HS-5 (cell line): ENCODE measurements at places on chromosomes 2 and 18.
A peak's percentile ranks its signal among the peaks of the same experiment; 100 is the strongest.

- DNase-seq: no peak
These were observed 502.5 kb upstream of the FSHR start for GRCh38 chr2:49656853-49657252.

DNA sequence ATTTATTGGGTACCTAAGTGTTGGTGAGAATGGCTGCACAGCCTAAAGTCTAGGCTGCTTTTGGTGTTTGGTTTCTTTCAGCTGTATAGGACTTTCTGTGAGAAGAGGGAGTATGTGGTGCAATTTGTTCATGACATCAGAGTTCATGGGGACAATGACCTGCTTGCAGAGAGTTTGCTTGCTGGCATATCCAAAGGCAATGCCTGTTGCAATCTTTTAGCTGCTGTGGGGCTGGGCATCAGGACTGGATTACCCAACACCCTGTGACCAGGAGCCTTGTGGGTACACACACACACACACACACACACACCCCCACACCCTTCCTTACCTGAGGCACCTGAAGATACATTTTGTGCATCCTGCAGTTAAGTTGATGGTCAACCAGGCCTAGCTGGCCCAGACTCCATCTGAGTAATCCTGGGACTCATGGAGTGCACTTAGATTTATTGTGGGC is 68.4 kb downstream of the LIPG start:
- no peak for DNase-seq

DNA sequence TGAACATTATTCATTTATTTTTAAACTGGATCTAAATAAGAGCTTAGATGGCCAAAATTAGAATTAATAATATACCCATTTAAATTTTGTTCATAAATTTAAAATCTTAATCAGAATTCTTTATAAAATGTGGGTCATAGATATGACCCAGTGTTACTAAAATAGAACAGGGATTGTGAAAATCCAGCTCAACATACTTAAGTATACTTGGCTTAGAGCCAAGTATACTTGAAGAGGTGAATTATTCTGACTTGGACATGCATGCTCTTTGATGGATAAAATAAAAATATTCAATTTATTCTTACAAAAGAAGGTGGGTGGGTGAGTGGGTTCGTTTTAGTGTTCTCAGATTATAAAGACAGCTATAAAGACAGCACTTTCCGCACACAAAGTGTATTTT is 70.7 kb downstream of the SPOPL start:
- no peak for DNase-seq

GRCh38 chr2:206328974-206329373 is 54.5 kb downstream of the ZDBF2 start:
- no peak for DNase-seq

GRCh38 chr18:37547196-37547827 is 18.3 kb downstream of the CELF4 start:
- DNase-seq: no peak

DNA sequence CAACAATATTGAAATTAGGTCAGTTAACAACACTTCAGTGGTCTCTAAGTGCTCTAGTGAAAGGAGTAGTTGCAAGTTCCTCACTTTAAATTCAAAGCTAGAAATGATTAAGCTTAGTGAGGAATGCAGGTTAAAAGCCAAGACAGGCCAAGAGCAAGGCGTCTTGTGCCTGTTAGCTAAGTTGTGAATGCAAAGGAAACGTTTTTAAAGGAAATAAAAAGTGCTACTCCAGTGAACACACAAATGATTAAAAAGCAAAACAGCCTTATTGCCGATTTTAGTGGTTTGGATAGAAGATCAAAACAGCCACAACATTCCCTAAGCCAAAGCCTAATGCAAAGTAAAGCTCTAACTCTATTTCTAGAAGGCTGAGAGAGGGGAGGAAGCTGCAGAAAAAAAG is 44.7 kb downstream of the ANTXR1 start:
- DNase-seq: no peak

DNA sequence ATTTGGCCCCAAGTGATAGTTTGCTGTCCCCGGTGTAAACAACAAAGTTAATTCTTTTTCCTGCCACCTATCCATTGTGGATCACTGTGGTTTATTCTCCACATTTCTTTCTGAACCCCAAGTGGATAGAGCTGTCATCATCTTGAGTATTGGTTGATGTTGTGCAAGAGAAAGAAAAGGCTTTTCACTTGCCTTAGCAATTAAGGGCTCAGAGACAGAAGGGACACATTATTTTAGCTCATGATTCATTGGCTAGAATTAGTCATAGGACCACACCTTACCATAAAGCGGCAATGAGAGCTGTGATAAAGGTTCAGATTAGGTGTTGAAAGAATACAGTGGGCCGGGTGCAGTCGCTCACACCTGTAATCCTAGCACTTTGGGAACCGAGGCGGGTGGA is 442.1 kb upstream of the DCC start:
- DNase-seq: no peak

DNA sequence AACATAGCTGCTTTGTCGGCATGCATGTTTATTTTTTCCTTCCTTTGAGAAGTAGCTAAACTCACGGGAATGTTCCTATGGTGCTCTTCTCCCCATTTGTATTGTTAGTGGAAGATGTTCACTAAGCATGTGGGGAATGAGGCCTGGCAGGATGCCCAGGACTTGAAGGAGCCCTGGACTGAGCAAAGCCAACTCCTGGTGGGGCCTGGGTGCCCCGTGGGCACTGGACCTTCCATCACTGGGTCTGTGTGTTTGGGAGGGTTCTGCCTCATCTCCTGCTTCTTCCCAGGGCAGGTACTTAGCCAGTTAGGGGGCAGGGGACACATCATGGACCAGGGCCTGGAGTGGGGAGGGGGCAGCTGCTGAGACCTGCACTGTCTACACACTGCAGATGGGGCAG is 49.3 kb downstream of the ACAA2 start:
- no peak for DNase-seq

GRCh38 chr2:26144953-26145680 is 27.8 kb upstream of the GAREM2 start:
- peak; percentile 28 for DNase-seq

DNA sequence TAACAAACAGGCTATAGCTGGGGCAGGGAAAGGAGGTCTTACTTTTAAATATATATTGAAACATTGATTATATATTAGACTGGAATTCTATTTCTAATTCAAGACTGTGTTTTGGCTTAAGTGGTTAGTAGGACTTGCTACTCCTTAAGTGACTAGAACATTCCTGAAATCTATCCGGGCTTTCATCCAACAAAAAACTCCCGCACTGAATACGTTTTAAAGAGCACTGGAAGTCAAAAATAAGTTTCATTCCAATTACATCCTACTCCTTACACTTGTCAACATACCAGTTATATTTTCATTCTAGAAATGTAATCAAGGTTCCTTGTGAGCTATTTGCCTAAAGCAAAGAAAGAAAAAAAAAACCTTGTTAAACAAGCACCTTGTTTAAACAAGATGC is 204.6 kb downstream of the SP3 start:
- DNase-seq: no peak

DNA sequence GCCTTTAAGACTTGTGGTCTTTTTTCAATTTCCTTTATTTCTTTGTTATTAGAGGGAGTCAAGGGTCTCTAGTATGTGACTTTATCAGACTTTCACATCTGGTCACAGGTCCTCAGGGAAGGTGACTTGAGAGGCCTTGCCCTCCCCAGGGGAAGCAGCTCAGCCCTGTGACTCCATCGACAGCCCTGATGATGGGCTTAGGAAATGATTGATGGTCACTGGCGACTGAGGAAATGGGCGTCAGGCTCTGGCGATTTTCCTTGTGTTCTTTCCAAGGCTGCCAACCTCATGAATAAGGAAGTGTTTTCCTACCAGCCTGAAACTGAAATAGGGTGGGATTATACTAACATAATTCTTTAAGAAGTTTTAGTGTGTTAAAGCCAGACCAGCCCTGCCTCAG is 21.1 kb downstream of the SERPINE2 start:
- DNase-seq: no peak
